ENCODE measurements at places on chromosomes 5 and 9. TPM values are rescaled to one million over a fixed set of nuclear protein-coding genes. Genes with fewer than 3 reads are reported as not detected.

GRCh38 chr5:59115345-59115744 lies 532.5 kb downstream of the RAB3C start:
- DNase-seq = no peak

SEMA6A gene
- total RNA-seq = 24.0 TPM

GRCh38 chr5:113608113-113608596 lies 94.7 kb downstream of the YTHDC2 start:
- no peak for DNase-seq

GRCh38 chr9:133199648-133200321 lies 9.3 kb downstream of the OBP2B start:
- DNase-seq = peak; percentile 83

FGF1 gene
- 9.9 TPM for total RNA-seq

GRCh38 chr5:166724284-166724683 lies 1567.2 kb upstream of the WWC1 start:
- no peak for DNase-seq

GRCh38 chr9:18393340-18394130 lies 80.4 kb upstream of the ADAMTSL1 start:
- DNase-seq = no peak

DNA sequence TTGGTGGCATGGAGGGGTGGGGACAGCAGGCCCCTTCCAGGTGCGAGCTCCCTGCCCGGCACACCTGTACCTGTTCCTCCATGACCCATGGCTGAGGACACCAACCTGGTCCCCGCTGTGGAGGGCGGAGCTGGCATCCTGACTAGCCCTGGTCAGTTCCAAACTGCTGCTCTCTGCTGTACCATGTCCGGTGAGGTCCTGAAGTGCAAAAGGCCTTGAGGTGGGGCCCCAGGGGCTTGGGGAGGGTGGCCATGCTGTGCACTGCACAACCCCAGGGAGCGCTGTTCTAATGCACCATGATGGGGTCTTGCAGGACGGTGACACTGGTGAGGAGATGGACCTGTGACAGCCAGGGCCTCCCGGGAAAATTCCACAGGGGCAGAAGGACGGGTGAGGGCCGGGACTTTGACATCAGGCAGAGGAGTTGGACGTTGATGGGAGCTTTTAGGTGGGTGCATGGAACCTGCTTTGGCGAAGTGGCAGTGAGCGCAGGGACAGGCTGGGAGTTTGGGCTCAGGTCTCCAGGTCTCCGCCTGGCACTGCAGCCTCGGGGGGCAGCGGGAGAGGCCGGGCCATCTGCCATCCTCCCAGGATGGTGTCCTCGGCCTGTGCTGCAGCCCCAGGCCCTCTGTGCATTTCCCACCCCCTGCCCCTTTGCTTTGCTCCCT lies 38.9 kb downstream of the COL5A1 start:
- no peak for DNase-seq

- no peak for DNase-seq
These were observed 185.9 kb downstream of the GRIA1 start for GRCh38 chr5:153676406-153676805.

DNA sequence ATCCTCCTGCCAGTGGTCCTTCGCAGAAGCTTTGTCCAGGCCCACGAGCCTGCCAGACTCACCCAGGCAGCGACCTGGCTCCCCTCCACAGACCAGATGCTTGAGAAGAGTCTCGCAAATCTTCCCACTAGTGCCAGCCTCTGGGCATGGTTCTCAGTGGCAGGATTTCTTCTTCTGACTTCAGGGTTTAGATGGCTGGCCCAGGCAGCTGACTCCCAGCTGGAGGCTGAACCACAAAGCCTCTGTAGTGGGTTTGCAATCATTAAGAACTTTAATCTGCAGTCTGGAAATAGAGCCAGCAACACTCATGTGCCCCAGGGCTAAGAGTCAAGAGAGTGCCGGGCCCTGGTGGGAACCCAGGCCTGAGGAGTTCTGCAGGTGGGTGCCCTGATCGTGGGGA lies 90.6 kb upstream of the ICE1 start:
- DNase-seq = no peak

DNA sequence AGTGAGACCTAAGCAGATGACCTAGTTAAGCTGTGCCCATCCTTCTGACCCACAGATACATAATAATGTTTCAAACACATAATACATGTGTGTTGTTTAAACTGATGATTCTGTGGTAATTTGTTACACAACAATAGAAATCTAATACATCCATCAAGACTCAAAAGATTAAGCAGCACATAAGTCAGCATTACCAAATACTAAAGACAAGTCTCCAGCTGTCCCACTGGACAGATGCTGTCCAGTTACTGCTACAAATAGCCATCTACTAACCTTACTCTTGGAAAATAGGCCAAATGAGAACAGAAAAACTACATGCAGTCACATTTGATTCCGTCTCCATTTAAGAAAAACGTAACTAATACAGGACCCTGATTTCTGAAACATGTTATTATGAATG lies 10.8 kb downstream of the TRMO start:
- no peak for DNase-seq

DNA sequence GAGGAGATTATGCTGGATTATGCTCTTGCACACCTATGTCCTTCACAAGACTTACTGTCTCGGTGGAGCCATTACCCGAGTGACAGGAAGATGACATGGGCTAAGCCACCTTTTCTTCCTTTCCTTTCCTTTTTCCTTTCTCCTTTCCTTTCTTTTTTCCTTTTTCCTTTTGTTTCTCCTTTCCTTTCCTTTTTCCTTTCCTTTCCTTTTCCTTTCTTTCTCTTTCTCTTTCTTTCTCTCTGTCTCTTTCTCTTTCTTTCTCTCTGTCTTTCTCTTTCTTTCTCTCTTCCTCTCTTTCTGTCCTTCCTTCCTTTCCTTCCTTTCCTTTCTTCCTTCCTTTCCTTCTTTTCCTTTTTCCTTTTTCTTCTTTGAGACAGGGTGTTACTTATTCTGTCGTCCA lies 202.5 kb downstream of the ARHGEF28 start:
- DNase-seq = no peak

DNA sequence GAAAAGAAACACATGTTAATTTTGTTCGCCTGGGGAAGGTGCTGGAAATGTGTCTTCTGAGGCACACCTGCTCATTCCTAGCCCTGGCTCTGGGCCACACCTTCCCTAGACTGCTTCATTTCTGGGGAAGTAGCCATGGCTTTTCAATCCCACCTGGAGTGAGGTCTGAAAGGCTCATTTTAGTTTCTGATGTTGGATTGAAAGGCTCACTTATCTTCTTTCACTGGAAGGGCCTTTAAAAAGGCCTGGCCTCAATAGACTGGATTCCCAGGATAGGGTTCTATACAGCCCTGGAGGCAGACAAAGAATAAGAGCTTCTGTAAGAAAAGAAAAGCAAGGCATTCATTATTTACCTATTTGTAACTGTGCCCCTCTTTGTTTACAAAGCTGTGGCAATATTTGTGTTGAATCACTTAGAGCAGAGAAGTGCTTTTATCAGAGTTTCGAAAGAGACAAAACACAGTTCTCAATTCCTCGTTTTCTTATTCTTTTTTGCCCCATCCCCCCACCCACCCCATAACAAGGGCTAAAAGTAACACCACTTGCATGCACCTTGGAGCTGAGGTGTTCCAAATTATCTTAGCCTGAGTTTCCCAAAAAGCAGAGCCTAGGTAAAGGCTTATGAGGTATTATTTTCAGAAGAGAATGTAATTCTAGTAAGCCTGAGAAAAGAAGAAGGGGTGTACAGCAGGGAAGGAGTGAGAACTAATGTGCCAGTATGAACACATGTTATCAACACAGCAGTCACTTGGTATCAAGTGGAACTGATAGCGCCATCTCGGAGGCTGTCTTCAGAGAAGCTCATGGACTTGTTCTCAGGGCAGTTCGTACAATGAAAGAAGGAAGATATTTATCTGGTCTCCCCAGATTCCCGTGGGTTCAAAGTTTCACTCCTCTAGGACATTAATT lies 413.1 kb downstream of the KCTD16 start:
- DNase-seq = no peak

DNA sequence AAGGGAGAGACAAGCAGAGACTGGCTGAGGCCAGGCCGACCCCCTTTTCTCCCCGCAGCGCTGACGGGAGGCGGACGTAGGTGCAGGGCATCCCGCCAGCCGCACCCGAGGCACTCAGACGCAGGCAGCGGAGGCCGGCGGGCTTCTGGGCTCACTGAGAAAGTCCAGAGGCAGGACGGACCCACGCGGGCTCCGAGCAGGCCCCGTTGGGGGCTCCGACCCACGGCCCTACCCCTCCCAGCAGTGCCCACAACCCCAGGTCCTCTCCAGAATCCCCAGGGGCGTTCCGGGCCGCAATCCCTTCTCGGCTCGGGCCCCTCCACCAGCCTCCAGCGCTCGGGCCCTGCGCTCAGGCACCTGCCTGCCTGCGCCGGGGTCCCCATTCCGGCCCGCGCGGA lies 543 bp downstream of the MTMR12 start:
- peak; percentile 92 for DNase-seq

GRCh38 chr5:79235634-79236361 lies at the start of gene JMY:
Gene JMY (plus strand): TSS chr5:79236131. CDS start chr5:79236651, 520 bp downstream.
- peak; percentile 94 for DNase-seq

- no peak for DNase-seq
These were observed 343 bp downstream of the KIAA0825 start for GRCh38 chr5:94618029-94618492.

ZNF608 gene
- total RNA-seq = 15.3 TPM
